Suprapubic skin (tissue), 4 donors: ENCODE measurements at places on chromosomes 3 and 15.

DNA sequence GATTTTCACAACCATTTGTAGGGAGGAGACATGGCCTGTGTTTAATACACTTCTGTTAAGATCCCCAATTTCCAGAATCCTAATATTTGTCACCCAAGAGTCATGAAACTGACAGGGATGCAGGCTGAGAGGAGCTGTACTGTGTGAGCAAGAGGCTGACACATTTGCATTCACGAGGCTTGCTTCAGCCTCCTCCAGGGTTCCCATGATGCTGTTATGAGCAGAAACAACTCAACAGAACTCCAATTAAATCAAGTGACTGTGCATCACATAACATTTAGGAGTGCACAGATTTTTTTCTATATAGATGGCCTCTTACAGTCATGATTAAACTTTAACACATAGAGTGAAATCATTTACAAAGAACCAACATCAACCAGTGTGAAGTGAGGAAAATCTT, 292.3 kb upstream of the STT3B start:
- no peak for DNase-seq
- H3K4me3 ChIP-seq, result no peak overlapping the region
- H3K36me3 ChIP-seq, result no peaks in the 10 kb centered on the region
- H3K27me3 ChIP-seq, result no peaks in the 10 kb centered on the region
- H3K27ac ChIP-seq, result no peak overlapping the region

- no peak overlapping the region for H3K4me3 ChIP-seq
- no peaks in the 10 kb centered on the region for H3K27me3 ChIP-seq
- no peak overlapping the region for H3K27ac ChIP-seq
- H3K4me1 ChIP-seq, result peaks cover 11% of the 10 kb centered on the region
- no peak for DNase-seq
Measured at GRCh38 chr15:78012643-78013077, 64.9 kb downstream of the TBC1D2B start.

GRCh38 chr3:68206524-68207117, 552.2 kb upstream of the SUCLG2 start:
- H3K27ac ChIP-seq, result no peak overlapping the region
- DNase-seq, result no peak
- no peak overlapping the region for H3K4me3 ChIP-seq
- H3K4me1 ChIP-seq, result no peaks in the 10 kb centered on the region
- H3K36me3 ChIP-seq, result no peaks in the 10 kb centered on the region

GRCh38 chr3:5977331-5977730, 789.8 kb downstream of the EDEM1 start:
- no peak overlapping the region for H3K27ac ChIP-seq
- DNase-seq, result no peak
- no peak overlapping the region for H3K4me3 ChIP-seq
- no peaks in the 10 kb centered on the region for H3K4me1 ChIP-seq
- no peaks in the 10 kb centered on the region for H3K27me3 ChIP-seq
